NB4 (cell line): ENCODE measurements at places on chromosomes 2 and 18.

- no peak for DNase-seq
Measured at GRCh38 chr2:177394594-177394973, 2.0 kb downstream of the AGPS start.

DNA sequence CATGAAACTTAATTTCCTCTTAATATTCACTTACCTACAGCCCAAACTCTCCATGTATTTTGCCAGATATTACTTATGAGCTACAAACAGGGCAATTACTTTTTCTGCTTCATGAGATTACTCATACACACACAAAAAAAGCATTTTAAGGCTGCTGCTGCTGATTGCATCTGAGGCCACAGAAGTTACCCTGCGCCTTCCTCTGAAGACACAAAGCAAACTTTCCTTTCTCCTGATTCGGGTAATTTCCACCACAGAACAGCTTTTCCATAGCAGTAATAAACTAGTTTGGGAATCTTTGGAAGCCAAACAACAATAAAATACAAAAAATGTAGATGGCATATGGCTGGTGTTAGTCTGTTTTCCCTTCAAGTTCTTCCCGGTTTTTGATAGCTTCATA is 6.2 kb downstream of the TTC32 start:
- no peak for DNase-seq

DNA sequence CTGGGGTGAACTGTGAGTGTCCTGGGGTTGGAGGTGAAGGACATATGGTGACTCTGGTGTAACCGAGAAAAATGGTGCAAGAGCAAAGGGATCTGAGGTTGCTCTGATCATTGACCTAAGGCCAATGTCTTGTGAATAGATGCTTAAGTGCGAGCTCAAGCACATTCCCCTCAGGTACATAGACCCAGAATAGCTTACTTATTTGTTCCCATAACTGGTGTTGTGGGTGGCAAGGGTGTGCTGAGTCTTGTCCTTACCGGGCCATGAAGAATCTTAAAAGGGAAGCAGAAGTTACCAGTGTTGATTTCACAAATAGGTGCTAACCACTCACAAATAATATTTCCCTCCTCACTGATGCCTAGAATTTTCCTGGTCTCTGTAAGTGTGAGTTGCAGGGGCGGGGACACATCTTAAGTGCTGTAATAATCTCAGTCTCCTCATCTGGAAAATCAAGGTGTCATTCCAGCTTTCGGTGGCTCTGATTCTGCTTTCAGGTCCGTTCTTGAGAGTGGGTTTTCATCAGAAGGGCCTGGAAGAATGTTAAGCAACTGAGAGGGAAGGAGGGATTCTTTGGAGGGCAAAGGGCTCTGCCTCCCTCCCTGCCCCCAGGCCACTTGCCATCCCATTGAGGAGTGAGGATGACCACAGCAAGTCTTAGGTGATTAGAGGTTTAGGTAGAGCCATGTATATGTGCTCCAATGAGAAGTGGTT is 54.9 kb downstream of the LIPG start:
- DNase-seq: no peak

DNA sequence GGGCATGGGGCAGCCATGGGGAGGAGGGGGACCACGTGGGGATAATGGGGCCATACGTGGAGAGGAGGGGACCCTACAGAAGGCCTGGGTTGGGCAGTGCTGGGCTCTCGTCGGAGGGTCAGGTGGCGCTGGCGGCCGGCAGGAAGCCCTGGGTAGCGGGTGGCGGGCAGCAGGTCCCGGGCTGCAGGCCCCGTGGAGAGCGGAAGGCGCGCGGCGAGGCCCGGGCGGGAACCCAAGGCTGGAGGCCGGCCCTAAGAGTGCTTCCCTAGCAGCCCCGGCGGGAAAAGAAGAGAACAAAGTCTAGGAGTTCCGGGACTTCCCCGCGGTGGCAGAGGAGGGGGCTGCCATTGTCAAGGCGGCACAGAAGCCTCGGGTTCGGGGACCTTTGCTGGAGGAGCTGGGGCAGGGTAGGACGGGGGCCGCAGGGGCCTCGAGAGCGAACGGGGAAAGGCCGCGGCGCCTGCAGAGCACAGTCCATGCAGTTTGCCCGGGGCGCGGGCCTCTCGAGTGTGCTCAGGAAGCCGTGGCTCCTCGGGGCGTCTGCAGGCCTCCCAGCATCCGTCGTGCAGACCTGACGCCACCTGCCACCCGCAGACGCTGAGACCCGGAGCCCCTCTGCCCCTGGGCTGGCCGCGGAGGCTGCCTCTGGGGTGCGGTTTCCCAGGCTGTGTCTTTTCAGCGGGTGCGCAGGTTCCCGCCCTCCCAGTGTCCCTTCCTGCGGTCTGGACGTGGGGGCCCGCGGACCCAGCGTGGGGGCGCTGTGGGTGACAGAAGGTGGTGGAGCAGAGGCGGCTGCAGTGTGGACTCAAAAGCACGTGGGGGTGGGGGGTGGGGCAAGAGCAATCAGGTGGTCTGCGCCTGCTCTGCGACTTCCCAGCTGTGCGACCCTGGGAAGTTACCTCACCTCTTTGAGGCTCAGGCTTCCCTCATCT is 19.4 kb upstream of the NCL start:
- peak; percentile 68 for DNase-seq

DNA sequence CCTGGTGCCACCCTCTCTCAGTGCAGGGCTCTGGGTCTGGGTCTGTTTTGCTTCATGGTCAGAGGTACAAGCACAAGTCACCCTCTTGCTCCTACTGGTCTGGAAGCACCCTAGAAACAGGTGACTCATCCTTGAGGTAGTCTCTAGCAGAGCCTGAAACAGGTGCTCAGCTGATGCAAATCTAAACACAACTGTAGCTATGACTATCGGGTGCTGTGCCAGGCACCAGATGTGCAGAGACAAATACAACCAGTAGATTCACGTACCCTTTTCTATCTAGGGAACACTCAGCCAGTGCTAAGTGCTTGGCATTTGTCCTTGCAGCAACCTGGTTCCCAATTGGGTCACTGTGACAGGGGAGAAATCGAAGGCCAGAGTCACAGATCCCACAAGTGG is 140.9 kb upstream of the MYCN start:
- no peak for DNase-seq

DNA sequence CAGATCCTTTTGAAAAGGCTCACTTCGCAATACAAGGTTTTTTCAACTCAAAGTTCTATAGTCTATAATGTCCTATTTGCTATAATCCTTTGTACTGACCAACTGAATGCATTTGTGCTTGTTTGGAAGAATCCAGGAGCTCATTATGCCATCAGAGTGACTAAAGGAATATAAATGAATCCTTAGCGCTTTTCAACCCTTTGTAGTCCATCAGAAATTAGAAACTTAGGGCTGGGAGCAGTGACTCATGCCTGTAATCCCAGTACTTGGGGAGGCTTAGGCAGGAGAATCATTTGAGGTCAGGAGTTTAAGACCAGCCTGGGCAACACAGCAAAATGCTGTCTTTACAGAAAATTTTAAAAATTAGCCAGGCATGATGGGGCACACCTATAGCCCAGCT is 330.2 kb upstream of the CHAC2 start:
- DNase-seq: no peak

- DNase-seq: no peak
Measured at GRCh38 chr2:235711527-235711926, 217.7 kb downstream of the AGAP1 start.

- no peak for DNase-seq
Measured at GRCh38 chr2:121649149-121649595, at the start of gene CLASP1. Gene CLASP1 (minus strand): TSS chr2:121649462. CDS start chr2:121605895, 43,567 bp downstream.

- peak; percentile 48 for DNase-seq
Measured at GRCh38 chr2:55500025-55500424, 19.5 kb upstream of the CFAP36 start.

- peak; percentile 45 for DNase-seq
Measured at GRCh38 chr2:102033750-102034682, 42.3 kb downstream of the IL1R2 start.

GRCh38 chr2:127957240-127957639 is 70.6 kb downstream of the SAP130 start:
- DNase-seq: no peak

GRCh38 chr2:239381709-239382134 is 19.1 kb downstream of the HDAC4 start:
- DNase-seq: no peak

GRCh38 chr2:162826921-162827320 is 11.6 kb downstream of the KCNH7 start:
- no peak for DNase-seq

DNA sequence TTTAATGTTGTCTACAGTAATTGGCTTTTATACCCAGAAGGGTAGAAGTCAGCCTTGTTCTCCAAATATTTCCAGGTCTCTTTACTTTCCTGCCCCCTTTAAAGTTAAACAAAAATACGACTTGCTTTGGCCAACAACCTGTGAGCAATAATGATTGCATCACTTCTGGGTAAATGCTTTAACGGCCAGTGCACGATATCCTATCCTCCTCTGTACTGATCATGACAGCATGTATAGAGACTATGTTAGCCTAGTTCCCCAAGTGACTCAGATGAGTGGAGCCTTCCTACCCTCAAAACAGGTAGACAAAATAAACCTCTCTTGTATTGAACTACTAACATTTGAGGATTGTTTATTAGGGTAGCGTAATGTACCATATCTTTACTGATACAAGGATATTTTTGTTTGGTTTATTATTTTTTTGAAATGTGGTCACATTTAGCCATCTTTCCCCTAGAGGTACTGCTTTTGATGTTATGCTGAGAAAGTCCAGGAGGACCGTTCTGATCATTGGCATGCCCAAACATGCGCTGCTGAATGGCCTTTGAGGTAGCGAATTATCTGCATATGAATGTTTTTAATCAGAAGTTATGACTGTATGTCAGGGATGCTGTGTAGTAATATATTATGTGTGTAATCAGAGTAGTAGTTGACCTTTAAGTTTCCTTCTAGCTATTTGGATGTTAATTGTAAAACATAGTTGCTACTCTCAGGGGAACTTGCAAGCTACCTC is 262.6 kb upstream of the DCC start:
- DNase-seq: peak; percentile 3

DNA sequence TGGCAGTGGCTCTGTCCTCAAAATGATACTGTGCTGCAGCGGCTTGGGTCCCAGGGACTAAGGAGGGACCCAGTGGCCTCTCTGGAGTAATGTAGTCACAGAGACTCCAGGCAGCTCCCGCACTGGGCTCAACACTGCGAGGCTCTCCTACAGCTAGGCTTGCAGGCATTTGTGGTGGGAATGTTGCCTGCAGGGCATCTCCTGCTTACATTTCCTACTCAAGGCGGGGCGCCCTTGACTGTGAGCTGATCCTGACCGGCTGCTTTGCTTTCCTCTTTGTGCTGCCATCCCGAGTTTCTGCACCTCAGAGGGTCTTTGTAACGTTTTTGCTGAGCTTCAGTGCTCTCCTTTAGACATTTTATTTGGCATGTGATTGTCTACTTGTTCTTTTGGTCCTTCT is 177.4 kb upstream of the FN1 start:
- DNase-seq: no peak

DNA sequence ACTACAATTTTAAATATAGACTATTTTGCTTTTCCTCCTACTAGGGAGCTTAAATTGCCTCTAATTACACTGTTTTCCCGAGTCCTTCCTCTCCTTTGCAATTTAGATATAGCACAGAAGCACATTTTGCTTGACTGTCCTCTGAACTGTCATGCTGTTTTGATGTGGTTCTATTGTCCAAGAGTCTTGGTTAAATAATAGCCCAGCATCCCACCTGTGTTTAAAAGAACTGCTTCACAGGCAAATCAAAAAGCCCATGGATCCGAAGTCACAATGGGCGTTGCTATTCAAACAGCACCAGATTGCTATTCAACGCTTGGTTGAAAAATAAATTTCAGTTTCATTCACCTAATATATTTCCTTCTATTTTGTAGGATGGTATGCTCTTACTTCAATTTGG is 22.3 kb upstream of the ACTR3 start:
- DNase-seq: no peak

GRCh38 chr2:118940486-118941120 is 1.4 kb upstream of the MARCO start:
- DNase-seq: peak; percentile 93

DNA sequence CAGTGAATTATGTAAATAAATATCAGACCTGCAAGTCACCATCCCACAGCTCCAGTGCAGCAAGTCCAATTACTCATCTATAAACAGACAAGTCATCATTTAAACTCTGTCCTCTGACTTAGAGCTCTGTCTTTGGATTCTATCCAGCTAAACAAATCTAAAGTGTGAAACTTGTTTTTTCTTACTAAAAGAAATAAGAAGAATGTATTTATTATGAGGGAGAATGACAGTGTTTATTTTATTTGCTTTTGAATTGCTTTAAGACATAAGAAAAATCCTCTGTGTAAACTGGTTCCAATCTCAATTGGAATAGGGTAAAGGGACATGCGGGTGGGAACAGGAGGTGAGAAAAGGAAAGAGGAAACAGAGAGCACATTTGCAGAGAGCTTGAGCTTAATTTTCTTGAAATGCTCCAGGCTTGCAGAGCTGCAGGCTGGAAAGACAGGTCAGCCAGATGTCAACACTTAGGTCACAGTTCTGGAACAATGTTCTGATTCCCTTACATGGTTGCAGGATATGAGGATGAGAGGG is 355.8 kb downstream of the MEIS1 start:
- DNase-seq: no peak

- DNase-seq: peak; percentile 48
Measured at GRCh38 chr2:26035090-26035743, 1.3 kb downstream of the RAB10 start.

DNA sequence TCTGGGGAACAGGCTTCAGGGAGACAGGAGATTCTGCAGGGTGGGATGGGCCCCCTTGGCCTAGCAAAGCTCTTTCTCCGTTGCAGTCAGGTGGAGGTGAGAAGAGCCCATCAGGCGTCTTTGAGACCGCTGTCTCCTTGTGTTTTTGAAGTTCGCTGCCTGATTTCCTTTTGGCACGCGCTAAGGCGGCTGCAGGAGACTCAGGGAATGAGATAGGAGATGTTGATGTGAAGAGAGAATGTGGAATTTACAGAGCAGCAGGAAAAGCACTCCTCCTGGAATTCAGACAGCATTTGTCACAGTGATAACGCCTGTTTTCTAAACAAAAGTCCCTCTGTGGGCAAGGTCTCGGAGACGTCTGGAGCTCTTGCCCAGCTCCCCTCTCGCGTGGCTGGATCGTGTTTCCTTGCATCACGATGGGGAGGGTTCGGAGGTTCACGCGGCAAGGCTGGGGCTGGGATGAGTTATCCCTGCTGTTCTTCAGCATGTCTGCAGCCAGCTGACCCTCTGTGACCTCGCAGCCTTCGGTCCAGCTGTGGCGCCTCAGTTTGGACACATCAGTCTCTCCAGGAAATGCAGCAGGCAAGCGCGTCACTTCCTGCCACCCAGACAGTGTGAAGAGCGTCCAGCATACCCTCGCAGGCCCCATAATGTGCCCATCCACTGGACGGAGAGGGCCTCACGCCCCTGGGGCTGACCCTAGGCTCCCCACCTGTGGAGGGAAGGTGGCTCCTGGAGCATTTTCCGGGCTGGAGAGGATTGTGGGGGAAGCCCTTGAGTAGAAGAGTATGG is 30.2 kb downstream of the GLI2 start:
- no peak for DNase-seq

GRCh38 chr2:72109291-72109690 is 38.4 kb downstream of the CYP26B1 start:
- DNase-seq: no peak

GRCh38 chr2:105454801-105455485 is 56.1 kb upstream of the FHL2 start:
- DNase-seq: peak; percentile 59

GRCh38 chr2:68643011-68643873 is at the start of gene PROKR1:
Gene PROKR1 (plus strand): TSS chr2:68643579. CDS start chr2:68645822, 2,243 bp downstream.
- peak; percentile 67 for DNase-seq
